ENCODE measurements at places on chromosomes 11 and 22. TPM values are rescaled to one million over a fixed set of nuclear protein-coding genes. Genes with fewer than 3 reads are reported as not detected.
A peak's percentile ranks its signal among the peaks of the same experiment; 100 is the strongest.

- no peak overlapping the region for H3K4me3 ChIP-seq
- peaks cover 17% of the 10 kb centered on the region for H3K27me3 ChIP-seq
- no peak overlapping the region for H3K27ac ChIP-seq
- DNase-seq = peak; percentile 43
- H3K36me3 ChIP-seq = no peaks in the 10 kb centered on the region
- H3K4me1 ChIP-seq = peaks cover 6% of the 10 kb centered on the region
Observed at GRCh38 chr11:64036087-64037026, 626 bp downstream of the FLRT1 start.

DNA sequence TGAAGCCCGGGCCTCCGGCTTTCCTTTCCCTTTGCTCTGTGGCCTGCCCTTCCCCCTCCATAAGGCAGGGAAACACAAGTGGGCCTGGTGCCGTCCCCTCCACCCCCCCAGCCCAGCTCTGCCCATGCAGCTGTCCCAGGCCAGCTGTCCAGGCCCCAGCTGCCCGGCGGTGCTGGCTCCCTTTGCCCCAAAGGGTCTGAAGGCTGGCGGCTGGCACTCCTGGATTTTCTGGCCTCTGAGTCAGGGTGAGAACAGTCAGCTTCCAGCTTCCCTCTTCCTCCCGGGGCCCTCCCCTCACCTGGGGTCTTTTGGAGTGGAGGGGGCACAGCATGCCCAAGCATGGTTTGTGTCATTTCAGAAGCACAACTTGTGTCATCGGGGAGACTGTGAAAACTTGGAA lies 27.8 kb downstream of the CD82 start:
- DNase-seq = no peak
- H3K36me3 ChIP-seq = no peaks in the 10 kb centered on the region
- peak overlapping the region; percentile 46 for H3K4me3 ChIP-seq
- no peak overlapping the region for H3K27ac ChIP-seq

DNA sequence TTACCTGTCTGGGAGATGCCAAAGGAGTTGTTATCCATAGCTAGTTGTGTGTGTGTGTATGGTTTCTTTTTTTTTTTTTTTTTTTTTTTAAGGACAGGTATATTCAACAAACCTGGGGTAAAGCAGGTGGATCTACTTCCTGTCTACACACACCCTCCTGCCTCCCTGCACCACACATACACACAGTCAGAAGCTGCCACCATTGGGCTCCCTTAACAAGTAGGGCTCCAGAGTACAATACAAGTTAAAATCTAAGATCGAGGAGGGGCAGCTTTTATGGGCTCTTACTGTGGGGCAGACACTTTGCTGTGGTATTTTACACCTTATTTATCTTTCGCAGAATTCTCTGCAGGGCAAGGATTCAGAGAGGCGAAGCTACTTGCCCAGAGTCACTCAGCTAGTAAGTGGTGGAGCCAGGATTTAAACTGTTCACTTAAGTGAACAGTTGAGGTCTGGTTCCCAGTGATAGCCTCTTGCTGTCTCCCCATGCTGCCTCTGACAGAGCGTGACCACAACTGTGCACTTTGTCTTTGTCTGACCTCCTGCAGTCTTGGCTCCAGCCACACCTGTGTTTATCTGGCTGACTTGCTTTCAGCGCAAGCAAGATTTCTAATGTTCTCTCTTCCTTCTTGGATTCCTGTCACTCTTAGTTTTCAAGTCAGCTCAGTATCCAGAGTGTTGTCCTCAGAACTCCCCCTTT lies 135.0 kb downstream of the CSNK2A3 start:
- no peak overlapping the region for H3K4me3 ChIP-seq
- no peak for DNase-seq
- H3K27ac ChIP-seq = no peak overlapping the region
- no peaks in the 10 kb centered on the region for H3K36me3 ChIP-seq

GRCh38 chr11:120771551-120772060 lies 252.3 kb upstream of the TBCEL start:
- no peak overlapping the region for H3K4me3 ChIP-seq
- no peak overlapping the region for H3K27ac ChIP-seq
- peaks cover 18% of the 10 kb centered on the region for H3K36me3 ChIP-seq
- DNase-seq = no peak
- peaks cover 3% of the 10 kb centered on the region for H3K27me3 ChIP-seq

GRCh38 chr22:38935616-38936015 lies 21.8 kb upstream of the APOBEC3A start:
- no peak overlapping the region for H3K4me3 ChIP-seq
- H3K36me3 ChIP-seq = no peaks in the 10 kb centered on the region
- H3K27me3 ChIP-seq = peaks cover 7% of the 10 kb centered on the region
- no peak overlapping the region for H3K27ac ChIP-seq
- DNase-seq = no peak

DNA sequence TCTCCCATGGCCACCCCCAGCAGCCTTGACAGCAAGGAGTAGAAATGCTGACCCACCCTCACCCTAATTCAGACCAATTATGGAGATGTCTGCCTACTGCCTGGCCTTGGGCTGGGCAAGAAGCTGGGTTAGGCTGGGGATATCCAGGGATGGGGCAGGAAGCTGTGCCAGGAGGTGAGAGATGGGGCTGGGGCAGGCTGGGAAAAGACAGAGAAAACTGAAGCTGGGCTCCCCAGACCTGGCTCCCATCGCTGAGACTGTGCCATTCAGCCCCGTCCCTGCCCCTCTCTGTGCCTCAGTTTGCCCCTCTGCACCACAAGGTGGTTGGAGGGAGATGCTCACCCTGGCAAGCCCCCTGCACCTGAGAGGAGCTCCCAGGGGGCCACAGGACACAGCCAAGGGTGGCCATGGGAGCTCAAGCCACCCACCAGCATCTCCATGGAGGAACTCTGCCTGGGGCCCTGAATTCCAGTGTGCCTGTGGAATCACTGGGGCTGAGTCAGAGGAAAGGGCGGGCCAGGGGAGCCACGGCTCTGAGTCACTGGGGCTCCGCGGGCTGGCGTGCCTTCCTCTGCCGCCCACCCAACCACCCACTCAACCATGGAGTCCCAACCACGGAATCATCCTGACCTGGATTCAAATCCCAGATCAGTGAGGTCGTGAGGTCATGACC lies 6.0 kb upstream of the CARD10 start:
- peaks cover 2% of the 10 kb centered on the region for H3K4me1 ChIP-seq
- H3K4me3 ChIP-seq = no peak overlapping the region
- no peaks in the 10 kb centered on the region for H3K36me3 ChIP-seq
- peaks cover 7% of the 10 kb centered on the region for H3K27me3 ChIP-seq

- peaks cover 13% of the 10 kb centered on the region for H3K4me1 ChIP-seq
- peak; percentile 71 for DNase-seq
- H3K4me3 ChIP-seq = peak within 1 kb of the TSS; percentile 84
- H3K27me3 ChIP-seq = peaks cover 6% of the 10 kb centered on the region
- H3K36me3 ChIP-seq = no peaks in the 10 kb centered on the region
- H3K27ac ChIP-seq = peak within 1 kb of the TSS; percentile 90
Observed at GRCh38 chr22:50269970-50270665, at the start of gene MAPK11. MAPK11 (minus strand) TSS chr22:50270380; CDS start chr22:50270292, 88 bp downstream.

DNA sequence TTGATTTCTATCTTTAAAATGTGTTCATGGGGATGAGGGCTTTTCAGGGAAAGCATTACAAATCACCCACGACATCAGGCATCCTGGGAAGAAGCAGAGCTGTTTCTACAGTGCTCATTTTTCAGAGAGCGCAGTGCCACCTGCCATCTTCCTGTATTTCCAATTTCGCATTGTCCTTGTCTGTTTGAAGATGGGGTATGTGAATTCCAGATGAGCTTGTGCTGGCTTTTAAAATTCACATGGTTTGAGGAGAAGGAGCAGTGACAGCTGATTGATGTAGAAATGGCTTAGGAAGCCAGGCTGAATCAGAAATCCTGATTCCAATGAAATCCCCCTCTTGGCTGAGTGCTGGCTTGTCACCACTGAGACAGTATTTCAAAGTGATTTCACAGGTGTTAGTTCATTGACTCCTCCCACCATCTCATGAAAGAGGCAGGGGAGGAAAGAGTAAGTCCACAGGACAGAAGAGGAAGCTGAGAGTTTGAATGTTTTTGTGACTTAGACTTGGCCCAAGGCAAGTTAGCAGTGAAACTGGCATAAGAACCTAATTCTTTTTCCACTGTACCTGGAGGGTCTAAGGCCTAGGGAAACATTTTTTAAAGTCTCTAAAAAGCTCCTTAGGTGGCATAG lies 344.6 kb upstream of the C11orf87 start:
- H3K4me1 ChIP-seq = peaks cover 13% of the 10 kb centered on the region
- no peak for DNase-seq
- no peak overlapping the region for H3K27ac ChIP-seq
- H3K4me3 ChIP-seq = no peak overlapping the region

DNA sequence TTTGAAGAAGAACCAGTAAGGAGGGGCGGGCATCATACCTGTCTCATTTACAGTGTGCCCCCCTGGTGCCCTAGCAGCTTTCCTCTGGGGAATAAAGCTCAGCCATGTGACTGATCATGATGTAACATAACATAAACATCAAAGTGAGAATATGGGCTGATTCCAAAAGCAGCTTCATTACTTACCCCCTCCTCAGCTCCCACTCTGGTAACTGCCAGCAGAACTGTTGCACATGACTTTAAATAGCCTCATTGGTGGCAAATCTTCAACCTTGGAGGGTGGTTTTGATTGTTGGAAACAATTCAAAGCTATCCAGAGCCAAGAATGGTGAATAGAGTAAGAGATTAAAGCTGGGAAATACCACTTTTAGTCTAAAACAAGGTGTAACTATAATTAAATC lies 384.6 kb downstream of the BUD13 start:
- H3K4me3 ChIP-seq = no peak overlapping the region
- H3K4me1 ChIP-seq = peaks cover 6% of the 10 kb centered on the region

- H3K36me3 ChIP-seq = peaks cover 13% of the 10 kb centered on the region
- no peak overlapping the region for H3K4me3 ChIP-seq
- no peak overlapping the region for H3K27ac ChIP-seq
Observed at GRCh38 chr11:2806351-2807024, 79.1 kb downstream of the CDKN1C start.

GRCh38 chr11:134733646-134734045 lies 321.6 kb upstream of the B3GAT1 start:
- no peak overlapping the region for H3K4me3 ChIP-seq
- H3K4me1 ChIP-seq = peaks cover 14% of the 10 kb centered on the region
- H3K27me3 ChIP-seq = no peaks in the 10 kb centered on the region
- H3K36me3 ChIP-seq = no peaks in the 10 kb centered on the region
- H3K27ac ChIP-seq = no peak overlapping the region

DNA sequence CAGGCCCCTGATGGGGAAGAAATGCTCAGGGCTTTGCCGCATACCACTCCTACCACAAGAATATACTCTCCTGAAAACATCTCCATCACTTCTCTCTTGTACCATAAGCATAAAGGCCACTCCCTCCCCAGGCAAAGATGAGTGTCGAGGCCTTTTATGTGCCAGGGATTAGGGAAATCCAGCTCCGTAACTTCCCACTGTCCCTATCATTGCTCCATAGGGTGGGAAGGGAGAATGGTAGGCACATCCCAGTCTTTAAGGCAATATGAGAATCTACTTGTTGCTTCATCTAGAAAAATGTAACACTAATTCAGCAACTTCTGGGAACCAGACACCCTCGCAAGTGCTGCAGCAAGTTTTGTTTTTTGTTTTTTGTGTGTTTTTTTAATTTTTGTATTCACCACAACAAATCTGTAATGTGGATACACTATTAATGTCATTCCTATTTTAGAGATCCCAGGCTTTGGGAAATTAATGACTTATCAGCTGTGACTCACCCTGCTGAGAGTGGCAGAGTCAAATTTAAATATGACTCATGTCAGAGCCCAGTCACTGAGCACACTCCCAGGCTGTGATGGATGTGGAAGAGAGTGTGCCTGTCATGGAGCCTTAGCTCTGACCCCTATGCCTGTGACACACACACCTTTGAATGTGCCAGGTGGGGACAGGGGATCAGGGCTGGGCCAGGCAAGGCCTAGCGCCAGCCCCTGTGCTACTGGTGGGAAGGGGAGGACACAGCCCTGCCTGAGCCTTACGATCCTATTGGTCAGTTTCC lies 23.4 kb downstream of the PANX1 start:
- no peaks in the 10 kb centered on the region for H3K36me3 ChIP-seq
- peak overlapping the region; percentile 65 for H3K27ac ChIP-seq
- H3K4me3 ChIP-seq = peak overlapping the region; percentile 43
- no peak for DNase-seq
- H3K27me3 ChIP-seq = no peaks in the 10 kb centered on the region

DNA sequence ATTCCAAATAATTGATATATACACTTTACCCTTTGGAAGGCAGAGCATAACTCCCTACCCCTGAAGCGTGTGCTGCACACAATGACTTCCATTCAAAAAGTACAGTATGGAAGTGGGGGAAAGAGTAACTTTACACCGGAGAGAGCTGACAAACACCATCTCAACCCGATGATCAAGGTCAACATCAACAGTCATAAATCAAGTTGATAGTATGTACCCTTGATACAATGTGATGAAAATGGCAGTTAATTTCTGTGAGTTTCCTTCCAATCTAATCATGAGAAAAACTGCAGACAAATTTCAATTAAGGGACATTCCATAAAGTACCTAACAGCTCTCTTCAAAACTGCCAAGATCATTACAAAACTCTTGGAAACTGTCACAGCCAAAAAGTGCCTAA lies 6.0 kb upstream of the DEUP1 start:
- no peak overlapping the region for H3K27ac ChIP-seq
- DNase-seq = no peak
- no peaks in the 10 kb centered on the region for H3K4me1 ChIP-seq
- H3K4me3 ChIP-seq = no peak overlapping the region

DNA sequence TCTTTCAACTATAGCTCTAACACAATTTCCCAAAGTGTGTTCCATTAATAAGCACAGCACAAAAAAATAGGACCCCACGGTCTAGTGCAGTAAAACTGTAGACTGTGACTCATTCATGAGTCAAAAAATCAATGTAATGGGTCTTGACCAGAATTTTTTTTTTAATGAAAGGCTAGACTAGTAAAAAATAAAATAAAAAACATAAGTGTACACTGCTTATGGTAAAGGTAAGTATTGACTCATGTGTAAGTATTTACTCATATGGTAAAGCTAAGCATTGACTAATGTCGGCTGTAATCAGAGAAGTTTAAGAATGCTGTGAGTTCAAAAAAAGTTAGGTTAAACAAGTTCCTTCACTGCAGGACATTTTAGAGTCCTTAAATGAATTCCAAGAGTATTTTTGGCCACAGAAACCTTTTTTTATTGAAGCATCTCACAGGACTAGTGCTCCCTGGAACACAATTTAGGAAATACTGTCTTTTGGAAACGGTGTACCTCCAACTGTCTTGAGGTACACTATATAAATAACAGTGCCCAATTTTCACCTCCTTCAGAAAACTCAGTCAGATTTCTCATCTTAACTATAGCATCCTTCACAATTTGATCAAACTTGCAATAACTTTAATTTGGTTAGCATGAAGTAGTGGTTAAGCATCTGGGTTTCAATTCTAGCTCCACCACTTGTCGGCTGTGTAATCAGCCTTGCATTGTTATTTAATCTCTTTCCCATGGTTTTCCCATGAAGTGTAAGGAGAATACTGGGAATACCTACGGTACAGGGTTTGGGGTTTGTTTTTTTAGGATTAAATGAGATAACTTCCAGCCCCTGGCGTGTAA lies 2.1 kb downstream of the CCDC73 start:
- no peak overlapping the region for H3K4me3 ChIP-seq
- DNase-seq = no peak

Gene NUP98
- 49.6 TPM for total RNA-seq

Gene TCN2
- 4.1 TPM for total RNA-seq

All from glutamatergic neuron (in vitro differentiated cells).